ENCODE measurements at places on chromosomes 16 and 17.

DNA sequence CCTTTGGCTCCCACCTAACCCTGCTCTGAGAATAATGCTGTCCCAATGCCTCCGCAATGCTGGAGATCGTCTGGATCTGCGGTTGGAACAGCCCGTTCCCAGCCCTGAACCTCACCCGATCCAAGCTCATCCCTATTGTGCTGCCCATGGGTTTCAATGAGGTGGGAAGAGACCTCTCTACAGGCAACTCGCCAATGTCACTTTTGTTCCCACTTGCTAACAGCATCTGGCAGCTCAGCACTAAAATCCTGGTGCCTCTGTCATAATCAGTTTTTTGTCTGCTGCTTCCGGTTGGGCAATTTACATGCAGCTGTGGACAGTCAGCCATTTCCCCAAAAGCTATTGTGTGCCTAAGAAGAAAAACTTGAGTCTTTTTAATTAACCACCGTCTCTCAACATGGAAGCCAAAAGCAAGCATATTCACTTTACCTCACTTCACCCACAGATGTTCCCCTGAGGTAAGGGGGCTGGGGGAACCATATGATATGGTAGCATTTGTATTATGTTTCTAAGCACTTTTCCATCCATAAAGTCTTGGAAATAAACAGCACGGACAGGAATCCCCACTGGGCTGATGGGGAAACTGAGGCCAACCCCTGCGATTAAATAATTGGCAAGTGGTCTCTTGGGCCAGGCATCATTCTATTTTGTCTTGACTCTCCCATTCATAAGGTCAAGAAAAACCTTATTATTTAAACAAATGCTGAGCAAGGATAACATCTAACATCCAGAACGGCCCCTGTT is 159.2 kb upstream of the CDH5 start:
- no peak for DNase-seq

DNA sequence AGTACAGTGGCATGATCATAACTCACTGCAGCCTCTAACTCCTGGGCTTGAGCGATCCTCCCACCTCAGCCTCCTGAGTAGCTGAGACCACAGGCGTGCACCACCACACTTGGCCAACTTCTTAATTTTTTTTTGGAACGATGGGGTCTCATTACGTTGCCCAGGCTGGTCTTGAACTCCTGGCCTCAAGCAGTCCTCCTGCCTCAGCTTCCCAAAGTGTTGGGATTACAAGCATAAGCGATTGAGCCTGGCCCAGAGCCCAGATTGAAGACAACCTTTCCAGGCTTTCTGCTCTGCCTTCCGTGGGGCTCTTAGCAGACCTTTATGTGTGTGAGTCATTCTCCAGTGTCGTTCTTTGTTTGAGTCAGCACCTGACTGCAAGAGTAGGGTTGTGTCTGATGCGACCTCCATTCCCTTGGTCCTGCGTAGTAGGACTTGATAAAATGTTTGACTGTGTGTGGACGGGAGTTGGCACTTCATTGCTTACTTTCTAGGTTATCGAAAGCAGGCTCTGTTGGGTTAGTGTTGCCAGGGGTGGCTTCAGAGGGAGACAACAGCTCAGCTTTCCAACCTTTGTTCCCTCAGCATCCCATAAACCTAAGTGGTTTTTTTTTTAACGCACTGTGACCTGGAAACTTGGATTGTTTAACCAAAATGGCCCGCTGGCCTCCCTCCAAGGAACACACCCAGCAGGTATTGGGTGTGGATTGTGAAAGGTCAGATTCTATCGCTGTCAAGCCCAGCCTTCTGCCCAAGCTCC is 26.4 kb downstream of the EEF2K start:
- DNase-seq = no peak

DNA sequence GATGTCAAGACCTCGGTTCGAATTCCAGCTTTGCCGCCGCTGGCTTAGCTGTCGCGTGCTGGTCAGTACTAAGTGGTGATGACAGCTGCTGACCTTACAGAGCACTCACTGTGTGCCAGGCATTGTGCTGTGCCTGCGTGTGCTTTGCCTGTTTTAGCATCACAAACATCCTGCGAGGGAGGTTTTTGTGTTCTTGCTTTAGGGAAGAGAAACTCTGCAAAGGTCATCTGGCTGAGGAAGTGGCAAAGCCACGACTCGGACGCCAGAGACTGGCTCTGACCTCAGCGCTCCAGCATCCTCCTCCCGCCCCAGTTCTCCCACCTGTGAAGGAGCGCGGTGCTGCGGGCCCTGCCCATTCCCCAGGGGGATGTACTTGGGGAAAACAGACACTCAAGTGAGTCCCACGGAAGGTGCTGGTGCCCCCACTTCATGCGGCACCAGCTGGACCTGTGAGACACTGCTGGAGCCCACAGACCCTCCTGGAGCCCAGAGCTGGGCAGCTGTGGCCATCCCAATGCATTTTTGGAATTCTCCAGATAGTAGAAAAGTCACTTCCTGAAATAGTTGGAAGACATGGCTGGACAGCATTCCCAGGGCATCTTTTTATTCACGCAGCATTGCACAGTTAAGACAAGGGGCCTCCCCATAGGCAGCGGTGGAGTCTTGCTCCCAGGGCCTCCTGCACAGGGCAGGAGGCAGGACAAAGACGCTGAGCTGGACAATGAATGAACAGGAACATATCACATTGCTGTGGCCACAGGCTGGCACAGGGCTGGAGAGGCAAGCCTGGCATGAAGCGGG is 20.0 kb upstream of the HERPUD1 start:
- no peak for DNase-seq

DNA sequence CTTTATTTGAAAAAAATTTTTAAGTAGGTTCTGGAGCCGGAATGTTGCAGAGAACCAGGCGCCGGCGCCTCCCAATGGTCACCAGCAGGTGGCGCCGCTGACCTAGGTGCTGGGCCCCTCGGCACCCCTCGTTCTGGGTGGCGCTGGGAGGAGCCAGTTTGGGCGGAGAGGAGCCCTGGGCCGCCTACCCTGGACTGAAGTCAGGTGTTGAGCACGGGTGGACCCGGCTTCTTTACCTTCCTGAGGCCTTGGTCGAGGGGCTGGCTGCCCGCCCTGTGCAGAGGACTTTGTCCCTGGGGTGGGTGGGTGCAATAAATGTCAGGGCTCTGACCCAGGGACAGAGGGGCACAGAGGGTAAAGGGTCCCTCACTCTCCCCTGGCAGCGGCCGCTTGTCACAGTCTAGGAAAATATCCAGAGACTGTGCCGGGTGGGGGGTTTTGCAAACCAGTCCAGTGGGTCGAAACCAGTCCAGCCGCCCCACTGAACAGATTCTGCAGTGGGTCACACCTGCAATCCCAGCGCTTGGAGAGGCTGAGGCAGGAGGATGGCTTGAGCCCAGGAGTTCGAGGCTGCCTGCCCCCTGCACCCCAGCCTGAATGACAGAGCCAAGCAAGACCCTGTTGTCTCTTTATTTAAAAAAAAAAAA is 30.1 kb upstream of the TNFRSF13B start:
- peak; percentile 57 for DNase-seq

GRCh38 chr17:74235911-74236371 is 22.6 kb downstream of the TTYH2 start:
- no peak for DNase-seq

GRCh38 chr17:47295037-47295873 is 28.5 kb upstream of the EFCAB13 start:
- DNase-seq = no peak

GRCh38 chr17:9022573-9023391 is 1.5 kb downstream of the NTN1 start:
- no peak for DNase-seq

DNA sequence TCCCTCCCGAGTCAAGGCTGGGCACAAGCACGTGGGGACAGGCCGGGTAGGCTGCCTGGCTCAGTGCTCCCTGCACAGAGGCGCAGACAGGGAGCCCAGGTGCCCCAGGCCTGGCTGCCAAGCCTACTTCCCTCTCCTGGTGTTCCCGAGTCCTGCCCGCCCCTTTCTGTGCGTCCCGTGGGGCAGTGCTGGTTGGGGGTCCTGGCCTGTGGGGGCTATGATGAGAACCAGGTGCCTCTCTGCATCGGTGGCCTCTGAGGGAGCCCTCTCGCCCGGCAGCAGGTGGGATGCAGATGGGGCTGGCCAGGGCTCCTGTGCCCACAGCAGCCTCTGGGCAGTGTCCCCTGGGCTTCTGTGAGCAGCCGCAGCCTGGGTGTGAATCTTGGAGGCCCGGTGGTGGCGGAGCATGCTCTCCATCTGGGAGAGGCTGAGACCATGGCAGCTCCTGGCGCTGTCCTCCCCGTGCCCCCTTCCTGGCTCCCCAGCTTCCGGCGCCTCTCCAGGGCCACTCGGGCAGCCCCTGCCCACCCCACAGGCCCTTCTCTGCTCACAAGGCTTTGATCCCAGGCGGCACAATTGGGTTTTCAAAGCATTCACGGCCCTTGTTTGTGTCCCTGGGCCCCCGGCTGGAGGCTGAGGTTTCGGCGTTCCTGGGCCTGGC is 7.2 kb downstream of the CENPX start:
- no peak for DNase-seq

- DNase-seq = no peak
Measured at GRCh38 chr16:70529051-70529777, 5.6 kb downstream of the SF3B3 start.

GRCh38 chr16:51402298-51402697 is 251.2 kb upstream of the SALL1 start:
- no peak for DNase-seq

DNA sequence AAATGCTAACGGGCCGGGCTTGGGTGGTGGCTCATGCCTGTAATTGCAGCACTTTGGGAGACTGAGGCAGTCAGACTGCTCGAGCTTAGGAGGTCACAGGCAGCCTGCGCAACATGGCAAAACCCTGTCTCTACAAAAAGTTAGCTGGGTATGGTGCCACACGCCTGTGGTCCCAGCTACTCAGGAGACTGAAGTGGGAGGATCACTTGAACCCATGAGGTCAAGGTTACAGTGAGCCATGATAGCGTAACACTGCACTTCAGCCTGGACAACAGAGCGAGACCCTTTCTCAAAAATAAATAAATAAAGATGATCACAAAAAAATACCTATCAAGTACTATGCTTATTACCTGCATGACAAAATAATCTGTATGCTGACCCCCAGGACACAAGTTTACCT is 46.3 kb upstream of the INTS2 start:
- DNase-seq = no peak

DNA sequence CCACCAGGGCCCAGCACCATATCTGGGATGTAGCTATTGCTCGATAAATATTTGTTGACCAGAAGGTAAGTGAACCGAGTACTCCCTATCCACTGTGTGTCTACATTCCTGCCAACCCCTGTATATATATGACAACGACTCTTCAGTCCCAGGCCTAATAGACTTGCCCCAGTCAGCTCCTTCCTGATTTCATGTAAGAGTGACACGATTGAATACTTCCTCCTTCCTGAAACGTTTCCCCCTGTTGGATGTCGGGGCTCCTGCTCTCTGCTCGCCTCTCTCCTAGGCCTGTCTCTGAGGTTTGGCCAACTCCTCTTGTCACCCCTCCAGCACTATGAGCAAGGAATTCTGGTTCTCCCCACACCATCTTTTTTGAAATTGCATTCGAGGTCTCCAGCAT is 178.9 kb downstream of the PRKCA start:
- no peak for DNase-seq

DNA sequence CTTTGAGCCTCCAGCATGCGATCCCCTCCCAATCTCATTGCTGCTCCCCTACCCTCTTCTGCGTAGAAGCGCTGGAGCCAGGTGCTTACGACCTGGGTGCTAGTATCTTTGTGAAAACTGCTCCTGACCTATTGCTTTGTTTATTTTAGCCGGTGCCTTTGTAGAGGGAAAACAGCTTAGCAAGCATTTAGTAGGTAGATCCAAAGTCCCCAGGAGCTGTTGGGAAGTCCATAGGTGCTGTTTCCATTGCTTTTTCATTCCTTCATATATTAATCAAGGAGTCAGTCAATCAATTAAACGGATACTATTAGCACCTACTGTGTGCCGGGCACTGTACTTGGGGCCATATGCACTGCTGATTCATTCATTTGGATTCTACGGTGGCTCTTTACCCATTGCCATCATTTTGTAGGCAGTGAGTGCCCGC is 497.6 kb downstream of the WWOX start:
- no peak for DNase-seq

GRCh38 chr17:46121165-46121764 is 72.0 kb downstream of the KANSL1 start:
- no peak for DNase-seq

GRCh38 chr17:79081571-79082276 is 7.1 kb downstream of the ENGASE start:
- no peak for DNase-seq

- DNase-seq = no peak
Measured at GRCh38 chr16:47705266-47705665, 244.1 kb downstream of the PHKB start.

DNA sequence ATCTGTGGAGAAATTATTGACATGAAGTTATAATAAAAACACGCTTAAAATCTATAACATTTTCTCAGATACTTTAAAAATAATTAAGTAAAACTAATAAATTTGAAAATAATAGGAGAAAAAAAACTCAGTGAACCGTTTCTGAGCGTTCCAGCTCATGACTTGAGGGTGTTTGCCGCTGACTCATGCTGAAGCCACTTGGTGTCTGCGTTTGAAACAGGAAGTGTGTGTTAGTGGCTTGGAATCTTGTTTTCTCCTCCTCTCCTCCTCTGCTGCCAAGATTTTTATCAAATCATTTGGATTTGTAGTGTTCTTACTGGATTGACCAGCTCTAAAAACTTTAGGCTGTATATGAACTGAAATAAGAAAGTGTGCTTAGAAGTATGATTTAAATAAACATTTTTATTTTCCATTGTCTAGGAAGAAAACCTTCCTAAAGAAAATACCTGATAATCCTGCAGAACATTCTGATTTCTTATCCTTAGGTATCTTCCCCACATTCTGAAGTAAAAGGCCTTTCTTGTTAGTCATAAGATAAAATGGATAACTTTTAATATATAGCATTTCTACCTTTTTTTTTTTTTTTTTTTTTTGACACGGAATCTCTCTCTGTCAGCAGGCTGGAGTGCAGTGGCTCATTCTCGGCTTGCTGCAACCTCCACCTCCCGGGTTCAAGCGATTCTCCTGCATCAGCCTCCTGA is 30.8 kb downstream of the USP10 start:
- no peak for DNase-seq

DNA sequence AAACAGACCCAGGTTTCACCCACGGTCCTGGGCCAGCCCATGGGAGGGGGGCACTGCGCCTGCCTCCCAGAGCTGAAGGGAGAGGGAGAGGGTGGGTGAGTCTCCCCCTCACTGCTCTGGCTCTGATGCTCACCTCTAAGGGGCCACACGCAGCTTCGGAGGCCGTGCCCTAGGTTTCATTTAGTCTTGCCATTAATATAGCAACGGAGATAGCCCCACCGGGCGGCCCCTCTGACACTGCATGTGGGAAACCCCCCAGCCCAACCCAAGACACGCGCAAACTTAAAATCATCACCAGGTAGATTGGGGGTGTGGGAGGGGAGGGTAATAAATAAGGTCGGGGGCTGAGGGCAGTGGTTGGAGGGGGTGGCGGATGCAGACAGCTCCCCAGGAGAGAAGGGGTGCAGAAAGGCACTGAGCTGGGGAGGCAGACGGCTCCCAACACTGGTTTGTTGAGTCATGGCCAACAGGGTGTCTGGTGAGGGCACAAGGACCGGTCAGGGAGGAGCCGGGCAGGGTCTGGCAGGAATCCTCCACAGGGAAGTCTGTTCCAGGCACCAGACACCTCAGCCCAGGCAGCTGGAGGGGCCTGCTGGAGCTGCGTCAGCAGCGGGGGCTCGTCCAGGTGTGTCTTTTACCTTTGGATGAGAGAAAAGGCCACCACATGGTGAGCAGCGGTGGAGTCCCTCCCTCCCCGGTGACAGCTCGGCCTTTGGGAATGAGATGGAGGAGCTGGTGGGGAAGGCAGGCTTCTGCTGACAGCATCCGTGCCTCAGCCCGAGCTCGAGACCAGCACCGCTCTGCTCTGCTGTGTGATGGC is 32.0 kb upstream of the DOC2B start:
- DNase-seq = no peak

All from stimulated activated CD4-positive, alpha-beta T cell treated with anti-CD3 and anti-CD28 coated beads, Interleukin-15, amount 100 ng/mL, for 1 hour (primary cell).